ENCODE measurements at places on chromosomes 11 and 22. TPM values are rescaled to one million over a fixed set of nuclear protein-coding genes. Genes with fewer than 3 reads are reported as not detected.

DNA sequence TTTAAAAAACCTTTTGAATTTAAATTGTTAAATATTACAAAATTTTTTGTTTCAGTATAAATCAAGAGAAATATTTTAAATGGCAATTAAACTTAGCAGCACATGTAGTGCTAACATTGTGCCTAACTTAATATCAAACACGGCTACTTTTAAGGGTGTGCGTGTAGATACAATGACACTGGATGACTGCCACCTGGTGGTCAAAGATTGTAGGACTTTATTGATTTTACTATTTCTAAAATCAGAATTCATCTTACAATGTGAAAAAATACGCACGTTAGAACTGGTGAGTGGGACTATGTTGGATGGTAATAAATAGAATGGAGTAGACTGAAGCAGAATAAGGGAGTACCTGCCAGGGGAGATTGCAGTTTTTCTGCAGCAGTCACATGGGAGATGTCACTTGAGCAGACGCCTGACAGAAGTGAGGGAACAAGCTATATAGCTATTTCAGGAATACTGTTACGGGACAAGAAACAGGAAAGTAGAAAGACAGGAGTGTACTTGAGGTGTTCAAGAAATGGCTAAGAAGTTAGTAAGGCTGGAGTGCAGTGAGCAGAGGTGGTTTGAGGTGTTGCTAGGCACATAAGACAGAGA, 52.9 kb downstream of the UVRAG start:
- DNase-seq: no peak

DNA sequence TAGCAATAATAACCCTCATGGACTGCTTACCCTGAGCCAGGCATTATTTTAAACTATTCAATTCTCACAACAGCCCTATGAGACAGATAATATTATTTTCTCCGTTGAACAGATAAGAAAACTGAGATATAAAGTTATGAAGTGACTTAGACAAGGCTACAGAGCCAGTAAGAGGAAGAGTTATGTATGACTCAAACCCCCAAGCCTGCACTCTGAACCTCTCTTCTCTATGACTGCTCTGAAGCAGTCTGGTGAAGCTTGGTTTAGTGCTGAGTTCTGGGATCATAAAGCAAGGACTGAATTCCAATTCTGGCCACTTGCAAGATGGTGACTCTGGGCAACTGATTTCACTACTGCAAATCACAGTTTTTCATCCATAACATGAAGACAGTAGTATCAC, 34.5 kb downstream of the TNKS1BP1 start:
- DNase-seq: no peak

DNA sequence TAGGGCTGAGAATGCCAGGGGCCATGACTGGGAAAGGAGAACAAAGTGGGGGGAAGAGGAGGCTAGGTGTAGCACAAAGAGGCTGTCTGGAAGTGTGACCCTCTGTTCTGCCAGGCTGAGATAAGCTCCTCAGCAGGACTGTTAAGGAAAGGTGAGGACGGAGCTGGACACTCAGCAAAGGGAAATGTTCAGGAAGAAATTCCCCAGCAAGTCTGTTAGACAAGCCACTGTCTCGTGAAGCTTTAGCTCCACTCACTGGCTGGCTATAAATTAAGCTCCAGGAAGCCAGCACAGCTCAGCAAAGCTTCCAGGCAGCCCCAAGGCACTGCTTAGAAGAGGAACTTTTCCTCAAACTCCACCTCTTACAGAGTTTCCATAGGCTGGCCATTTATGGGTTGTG, 181.2 kb upstream of the API5 start:
- DNase-seq: no peak

DNA sequence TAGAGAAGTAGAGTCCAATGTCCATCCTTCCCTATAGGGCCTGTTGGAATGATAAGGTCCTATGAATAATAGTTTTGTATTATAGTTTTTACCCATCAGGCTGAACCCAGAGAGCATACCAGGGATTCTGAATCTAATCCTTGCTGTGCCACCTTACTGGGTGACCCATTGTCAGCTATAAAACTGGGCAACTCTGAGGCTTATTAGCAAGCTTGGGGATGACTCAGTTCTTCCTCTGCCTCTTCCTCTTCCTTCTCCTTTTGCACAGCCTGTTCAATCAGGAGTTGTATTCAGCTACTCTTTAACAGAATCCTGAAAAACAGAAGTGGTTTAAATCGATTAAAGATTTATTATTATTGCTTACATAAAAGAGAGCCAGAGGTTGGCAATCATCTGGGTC, 8.9 kb downstream of the HEPHL1 start:
- no peak for DNase-seq

GRCh38 chr22:36839356-36840073, 21.3 kb upstream of the NCF4 start:
- DNase-seq: no peak

- no peak for DNase-seq
Measured at GRCh38 chr11:76313271-76313670, 67.7 kb downstream of the THAP12 start.

GRCh38 chr11:121715405-121715804, 262.6 kb upstream of the SORL1-AS1 start:
- no peak for DNase-seq

DNA sequence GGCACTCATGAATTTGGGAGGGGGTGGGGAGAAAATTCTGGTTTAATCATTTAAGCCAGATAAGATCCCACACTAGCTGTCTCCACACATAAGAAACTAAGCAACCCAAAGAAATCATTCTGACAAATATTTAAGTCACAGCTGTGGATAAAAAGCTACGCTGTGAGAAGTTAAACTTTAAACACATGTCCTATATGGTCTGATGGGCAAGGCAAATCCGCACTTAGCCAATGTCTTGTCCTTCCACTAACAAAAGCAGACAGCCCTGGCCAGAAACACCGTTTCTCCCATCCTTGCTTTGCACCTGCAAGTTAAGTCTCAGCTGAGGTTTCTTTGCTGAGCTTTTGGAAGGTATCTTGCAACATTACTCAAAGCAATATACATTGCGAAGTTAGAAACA, 68.0 kb downstream of the ETS1 start:
- no peak for DNase-seq

DNA sequence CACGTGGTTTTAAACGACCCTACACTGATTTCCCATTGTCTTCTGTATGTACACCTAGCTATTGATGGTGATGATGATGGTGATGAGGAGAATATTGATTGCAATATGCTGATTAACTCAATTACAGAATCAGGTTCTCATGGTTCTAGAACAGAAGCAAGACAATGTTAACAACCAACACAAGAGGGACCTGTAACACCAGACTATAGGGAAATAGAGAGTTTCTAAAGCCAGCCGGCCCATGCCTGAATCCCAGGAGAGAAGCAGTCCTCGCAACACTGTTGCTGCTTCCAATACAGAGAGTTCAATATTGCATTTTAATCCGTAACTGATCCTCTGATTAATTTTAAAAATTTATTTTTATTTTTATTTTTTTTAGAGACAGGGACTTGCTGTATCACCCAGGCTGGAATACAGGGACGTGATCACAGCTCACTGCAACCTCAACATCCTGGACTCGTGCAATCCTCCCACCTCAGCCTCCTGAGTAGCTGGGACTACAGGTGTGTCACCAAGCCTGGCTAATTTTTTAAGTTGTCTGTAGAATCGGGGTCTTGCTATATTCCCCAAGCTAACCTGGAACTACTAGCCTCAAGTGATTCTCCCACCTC, 22.2 kb upstream of the UBASH3B start:
- DNase-seq: no peak

DNA sequence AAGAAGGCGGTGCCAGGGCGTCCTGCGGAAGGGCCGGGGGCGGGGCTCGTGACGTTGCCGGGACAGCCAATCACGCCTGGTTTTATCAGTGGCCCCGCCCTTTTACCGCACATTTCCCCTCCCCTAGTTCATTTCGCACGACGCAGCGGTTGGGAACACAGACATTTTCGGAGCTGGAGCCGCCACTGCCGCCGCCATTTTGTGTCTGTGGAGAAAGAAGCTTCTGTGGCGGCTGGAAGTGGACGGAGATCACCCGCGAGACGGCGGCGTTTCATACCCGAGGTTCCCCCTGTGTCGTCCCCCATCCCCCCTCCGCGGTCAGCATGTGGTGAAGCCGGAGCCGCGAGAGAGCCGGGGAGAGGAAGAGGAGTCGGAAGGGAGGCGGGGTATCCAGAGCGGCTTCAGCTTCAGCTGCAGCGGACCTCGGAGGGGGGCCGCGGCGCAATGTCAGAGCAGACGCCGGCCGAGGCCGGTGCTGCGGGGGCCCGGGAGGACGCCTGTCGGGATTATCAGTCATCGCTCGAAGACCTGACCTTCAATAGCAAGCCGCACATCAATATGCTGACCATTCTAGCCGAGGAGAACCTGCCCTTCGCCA, at the start of gene PCF11:
Gene PCF11 (plus strand): TSS at position 136 of the 598 bp plus-strand sequence. CDS start 309 bp downstream, at position 445.
- no peak for DNase-seq

DNA sequence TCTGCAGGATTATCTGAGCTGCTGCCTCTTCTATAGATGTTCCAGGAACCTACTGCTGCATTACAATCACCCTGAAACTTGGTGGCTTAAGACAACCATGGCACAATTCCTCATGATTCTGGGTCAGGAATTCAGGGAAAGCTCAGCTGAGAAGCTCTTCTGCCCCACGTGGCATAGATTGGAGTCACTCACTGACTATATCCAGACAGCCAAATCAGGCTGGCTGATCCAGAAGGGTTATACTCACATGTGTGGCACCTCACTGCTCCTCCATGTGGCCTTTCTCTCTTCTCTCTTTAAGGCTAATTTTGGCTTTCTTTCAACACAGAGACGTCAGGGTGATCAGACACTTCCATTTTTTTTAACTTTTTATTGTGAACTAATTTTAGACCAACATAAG, 125.5 kb downstream of the BBOX1 start:
- DNase-seq: no peak

DNA sequence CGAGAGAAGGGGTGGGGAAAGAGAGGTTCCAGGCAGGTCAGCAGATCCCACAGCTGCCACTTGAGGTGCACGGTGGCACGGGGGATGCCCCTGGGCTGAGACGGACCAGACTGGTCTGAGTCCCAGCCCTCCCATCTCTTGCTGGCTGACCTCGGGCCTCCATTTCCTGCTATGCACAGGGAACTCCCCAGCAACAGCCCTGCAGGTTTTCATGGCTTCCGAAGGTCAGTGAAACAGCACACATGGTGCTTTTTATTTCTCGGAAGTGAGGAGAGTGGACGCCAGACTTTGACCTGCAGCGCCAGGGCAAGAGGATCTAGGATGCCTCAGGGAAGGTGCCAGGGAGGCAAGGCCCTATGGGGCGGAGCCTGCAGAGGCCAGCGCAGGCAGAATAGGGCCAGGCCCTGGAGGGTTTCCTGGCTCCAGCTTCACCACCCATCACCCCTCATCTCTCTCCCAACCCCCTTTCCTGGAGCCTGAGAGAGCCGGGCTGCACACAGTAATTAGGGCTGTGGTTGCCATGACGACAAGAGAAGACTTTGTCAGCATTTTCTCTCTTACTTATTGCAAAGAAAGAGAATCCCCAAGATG, 29.5 kb downstream of the SLC22A12 start:
- DNase-seq: peak; percentile 55

- no peak for DNase-seq
Measured at GRCh38 chr11:12914400-12914912, 94.7 kb upstream of the RASSF10 start.

- no peak for DNase-seq
Measured at GRCh38 chr22:23829845-23830372, 8.9 kb downstream of the DERL3 start.

DNA sequence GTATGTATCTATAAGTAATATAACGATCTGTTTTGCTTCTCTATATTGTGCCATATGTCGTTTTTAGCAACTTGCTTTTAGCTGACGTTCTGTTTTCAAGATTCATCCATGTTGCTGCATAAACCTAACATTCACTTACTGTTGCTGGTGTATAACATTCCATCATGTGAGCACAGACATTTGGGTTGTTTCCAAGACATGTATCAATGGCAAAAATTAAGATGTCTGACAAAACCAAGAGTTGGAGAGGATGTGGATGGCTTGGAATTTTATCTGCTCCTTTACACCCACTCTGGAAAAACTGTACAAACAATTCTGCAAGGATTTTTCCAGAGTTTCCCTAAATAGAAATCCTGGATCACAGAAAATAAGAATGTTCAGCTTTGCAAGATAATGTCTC, 40.9 kb downstream of the DGCR2 start:
- no peak for DNase-seq

DNA sequence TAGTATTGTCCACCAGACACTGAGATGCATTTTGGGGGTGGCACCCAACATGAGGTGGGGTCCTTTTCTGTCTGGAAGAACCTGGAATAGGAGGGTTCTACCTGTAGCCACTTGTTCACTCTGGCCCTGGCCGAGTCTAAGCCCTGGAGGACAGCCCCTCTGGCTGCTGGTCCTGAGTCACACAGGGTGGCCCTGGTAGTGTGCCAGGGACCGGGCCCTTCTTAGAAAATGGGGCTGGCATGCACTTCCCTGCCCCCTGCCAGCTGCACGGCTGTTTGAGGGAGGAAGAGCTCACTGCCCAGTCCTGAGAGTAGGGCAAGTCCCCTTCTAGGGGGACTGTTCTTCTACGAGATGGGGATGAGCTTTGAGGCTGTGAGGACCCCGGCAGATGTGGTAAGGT, 2.2 kb downstream of the PLCB3 start:
- DNase-seq: no peak

DNA sequence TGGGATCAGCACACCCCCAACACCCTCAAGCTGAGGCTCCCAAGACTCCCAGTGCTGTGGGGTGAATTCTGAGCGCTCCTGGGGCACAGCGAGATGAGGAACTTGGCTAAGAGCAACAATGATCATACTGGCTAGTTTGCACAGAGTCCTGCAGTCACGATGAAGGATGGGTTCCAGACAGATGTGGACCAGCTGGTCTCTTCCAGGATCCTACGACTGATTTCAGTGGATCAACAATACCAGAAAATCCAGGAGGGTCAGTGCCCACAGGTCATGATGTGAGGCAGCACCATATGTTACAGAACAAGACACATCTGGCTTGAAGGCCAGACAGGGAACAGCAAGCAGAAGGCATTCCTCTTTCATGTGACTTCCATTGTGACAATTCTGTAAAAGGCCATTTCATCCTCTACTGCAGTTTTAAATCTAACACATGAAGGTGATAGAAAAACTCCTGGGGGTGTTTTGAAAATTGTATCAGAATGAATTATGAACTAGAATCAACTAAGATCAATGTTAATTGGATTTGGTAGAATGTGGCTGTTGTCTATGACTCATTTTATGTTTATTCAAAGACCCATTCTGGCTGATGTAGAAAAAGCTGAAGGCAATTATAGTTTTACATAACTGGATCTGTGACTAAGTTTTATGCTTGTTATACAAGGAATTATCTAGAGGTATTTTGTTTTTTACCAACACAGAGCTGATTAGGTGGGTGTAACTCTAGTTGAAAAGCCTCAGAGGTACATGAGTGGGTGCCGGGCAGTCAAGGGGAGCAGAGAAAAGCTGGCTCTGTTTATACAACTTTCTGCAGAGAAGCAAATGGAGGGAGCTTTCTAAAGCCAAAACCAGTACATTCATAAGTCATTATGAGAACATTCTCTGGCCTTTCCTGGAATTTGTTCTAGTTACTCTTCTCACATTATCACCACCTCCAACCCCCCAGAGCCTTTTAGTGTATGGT, 29.1 kb downstream of the OR52K1 start:
- DNase-seq: no peak

GRCh38 chr11:87560352-87560751, 522.6 kb downstream of the TMEM135 start:
- no peak for DNase-seq

FAM227A gene
- 0.03 TPM for total RNA-seq

NADSYN1 gene
- 39.7 TPM for total RNA-seq

APOL1 gene
- 99.8 TPM for total RNA-seq

KRTAP5-1 gene
- total RNA-seq: not detected

SLC25A45 gene
- 14.5 TPM for total RNA-seq

OVOL1 gene
- total RNA-seq: 0.23 TPM

CREB3L1 gene
- 0.30 TPM for total RNA-seq

FAM180B gene
- total RNA-seq: not detected

PKDREJ gene
- total RNA-seq: 0.05 TPM

OR4P4 gene
- total RNA-seq: not detected

SLC22A8 gene
- total RNA-seq: not detected

NTM gene
- total RNA-seq: not detected

ATM gene
- total RNA-seq: 25.7 TPM

All from left lobe of liver (tissue), 2 donors.